ENCODE measurements at places on chromosomes 3 and 15.
A peak's percentile ranks its signal among the peaks of the same experiment; 100 is the strongest.

GRCh38 chr3:111712294-111713167 lies 117.4 kb upstream of the ZBED2 start:
- peak; percentile 25 for DNase-seq

DNA sequence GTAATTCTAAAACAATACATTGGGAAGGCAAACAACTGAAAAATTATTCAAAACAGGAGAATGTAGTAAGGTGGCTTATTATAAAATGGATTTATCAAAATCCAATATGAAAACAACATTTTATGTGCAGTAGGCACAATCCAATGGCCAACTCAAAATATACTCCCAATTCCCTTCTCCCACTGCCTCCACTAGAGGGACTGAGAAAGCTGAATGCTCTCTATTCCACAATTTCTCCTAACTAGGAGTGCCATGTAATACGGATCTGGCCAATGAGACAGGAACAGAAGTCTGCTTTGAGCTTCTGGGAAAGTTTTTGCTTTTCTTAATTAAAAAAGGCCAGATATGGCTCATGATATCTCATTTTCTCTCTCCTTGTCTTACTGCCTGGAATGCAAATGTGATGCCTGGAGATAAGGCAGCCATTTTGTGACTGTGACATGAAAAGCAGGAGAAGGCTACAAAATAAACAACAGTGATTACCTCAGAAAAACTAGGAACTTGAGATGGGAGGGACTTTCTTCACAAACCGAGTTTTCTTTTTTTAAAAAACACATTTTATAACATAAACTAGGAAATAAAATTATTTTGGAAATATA lies 18.8 kb upstream of the VGLL4 start:
- DNase-seq = no peak

- no peak for DNase-seq
Observed at GRCh38 chr3:53862241-53862640, 15.9 kb downstream of the IL17RB start.

- DNase-seq = no peak
Observed at GRCh38 chr15:89043031-89044002, 44.9 kb upstream of the ABHD2 start.

- no peak for DNase-seq
Observed at GRCh38 chr15:88497109-88497765, 29.7 kb downstream of the MRPS11 start.

DNA sequence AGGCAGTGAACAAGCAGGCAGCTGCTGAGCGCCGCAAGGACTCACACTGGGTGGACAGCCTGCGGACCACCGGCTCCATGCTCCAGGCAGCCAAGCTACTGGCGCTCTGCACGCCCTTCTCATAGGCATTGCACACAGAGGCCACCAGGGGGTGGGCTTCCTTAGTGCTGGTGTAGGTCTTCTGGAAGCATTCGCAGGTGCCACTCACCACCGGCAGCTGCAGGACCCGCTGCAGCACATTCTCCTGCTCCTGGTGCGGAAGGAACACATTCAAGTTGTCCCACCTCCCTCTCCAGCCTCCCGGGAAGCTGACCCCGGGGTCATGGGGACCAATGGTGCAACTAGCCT lies 6.0 kb downstream of the PLIN1 start:
- no peak for DNase-seq

GRCh38 chr15:58459560-58459959 lies 27.8 kb downstream of the LIPC start:
- no peak for DNase-seq

- DNase-seq = no peak
Observed at GRCh38 chr3:158747417-158747816, 15.2 kb upstream of the RARRES1 start.

GRCh38 chr3:188153437-188154013 lies 432 bp upstream of the LPP start:
- peak; percentile 50 for DNase-seq

GRCh38 chr15:101115393-101115785 lies 136.5 kb downstream of the CHSY1 start:
- no peak for DNase-seq

DNA sequence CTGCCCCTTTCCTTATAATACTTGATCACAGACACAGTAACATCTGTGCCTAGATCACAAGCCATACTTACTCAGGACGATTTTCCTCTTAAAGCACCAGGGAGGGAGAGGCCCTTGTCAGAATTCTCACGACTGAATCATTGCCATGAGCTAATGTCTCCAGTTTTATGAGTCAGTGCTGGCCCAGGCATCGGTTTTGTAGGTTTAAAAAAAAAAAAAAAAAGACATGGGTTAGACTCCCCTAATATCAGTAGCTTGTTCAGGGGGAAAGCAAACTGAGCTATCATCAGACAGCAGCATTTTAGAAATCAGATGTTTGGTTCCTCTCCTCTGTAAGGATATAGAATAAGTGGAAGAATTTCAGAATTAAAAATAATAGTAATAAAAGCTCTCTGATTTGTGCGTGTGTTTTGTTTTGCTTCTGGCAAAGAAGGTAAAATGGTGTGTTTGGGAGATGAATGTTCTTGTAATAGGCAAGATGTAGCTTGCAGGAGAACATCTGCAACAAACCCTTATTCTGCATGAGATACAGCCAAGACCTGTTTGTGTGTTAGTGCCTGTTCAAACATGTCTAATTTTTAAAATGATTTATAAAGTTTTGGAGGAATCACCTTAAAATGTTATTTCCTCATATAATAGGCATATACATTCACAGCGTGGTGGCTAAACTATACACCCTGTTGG lies 193.6 kb downstream of the TP63 start:
- no peak for DNase-seq

GRCh38 chr3:117079997-117080396 lies 370.4 kb downstream of the TUSC7 start:
- no peak for DNase-seq

- DNase-seq = no peak
Observed at GRCh38 chr3:134039161-134039862, 9.6 kb upstream of the SLCO2A1 start.

DNA sequence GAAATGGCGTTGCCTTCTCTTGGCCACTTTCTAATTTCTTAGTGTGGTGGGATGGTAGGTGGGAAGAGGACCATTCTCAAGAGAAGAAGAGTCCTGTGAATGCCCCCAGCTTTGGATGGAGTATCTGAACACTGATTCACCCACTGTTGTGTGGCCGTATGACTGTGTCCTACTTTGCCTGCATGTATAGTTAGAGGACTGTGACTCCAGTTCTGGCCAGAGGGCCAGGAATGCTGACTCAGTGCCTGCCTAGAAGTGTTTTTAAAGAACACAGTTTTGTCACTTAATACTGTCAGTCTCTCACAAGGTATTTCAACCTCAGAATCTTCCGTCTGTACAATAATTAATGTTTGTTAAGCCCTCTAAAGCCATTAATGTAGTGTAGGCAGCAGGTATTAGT lies 2.1 kb downstream of the SEC61A1 start:
- no peak for DNase-seq

DNA sequence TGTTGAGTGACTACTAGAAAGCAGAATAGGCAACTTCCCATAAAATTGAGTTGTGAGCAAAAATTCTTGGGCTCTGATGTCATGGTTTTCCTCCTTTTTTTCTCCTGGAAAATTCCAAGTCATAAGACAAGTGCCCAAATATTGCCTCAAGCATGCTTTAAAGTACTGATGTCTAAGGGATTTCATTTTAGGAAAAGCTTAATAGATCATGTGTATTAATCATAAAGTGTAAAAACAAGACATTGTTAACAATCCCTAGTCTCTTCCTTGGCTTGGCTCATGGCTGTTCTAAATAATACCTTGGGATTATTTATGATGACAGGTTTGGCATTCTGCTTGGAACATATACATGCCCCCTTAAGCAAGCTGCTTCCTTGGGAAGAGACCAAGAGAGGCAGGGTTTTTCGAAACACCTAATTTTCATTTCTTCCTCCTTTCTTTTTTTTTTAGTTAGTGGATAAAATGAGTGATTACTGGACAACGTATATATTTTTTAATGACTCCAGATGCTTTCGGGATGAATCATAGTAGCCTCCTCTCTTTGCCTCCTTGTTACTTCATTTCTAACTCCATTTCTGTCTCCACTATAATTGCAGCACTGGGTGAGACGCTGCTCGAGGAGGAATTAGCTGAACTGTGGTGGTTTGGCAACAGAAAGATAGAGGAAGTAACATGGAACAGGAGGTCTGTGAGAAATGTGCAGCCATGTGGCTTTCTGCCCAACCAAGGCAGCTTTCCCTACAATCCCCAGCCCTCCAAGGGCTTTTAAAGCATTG lies 104.9 kb downstream of the TPRG1 start:
- no peak for DNase-seq

GRCh38 chr3:126753191-126754160 lies 49.4 kb downstream of the CHCHD6 start:
- DNase-seq = no peak

DNA sequence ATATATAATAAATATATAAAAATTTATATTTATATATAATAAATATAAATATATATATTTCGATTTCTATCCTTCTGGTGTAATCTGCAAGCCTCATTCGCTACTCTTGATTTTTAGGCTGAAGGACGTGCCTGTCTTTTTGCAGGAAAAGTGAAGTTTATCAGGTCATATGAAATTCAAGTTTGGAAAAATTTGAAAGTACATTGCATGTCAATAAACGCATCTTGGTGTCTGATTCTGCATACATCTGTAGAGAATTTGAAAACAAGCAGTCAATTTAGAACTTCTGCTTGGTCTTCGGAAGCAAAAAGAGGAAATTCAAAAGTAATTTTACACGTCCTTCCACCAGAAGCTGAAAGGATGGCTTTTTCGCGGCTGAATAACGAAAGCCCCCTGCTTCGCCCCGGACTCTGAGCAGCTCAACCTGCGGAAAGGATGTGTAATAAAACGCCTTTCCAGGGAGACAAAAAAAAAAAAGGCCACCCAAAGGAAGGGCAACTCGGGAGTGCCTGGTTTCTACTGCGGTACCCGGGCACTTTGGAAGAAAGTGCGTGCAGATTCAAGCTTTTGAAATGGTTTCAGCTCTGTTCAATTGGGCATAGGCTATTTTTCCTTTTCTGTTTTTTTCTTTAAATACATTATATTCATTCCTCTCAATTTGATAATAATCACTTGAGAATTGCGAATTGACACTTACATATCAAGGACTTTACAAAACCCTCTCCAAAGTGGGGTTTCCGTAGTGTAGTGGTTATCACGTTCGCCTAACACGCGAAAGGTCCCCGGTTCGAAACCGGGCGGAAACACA lies 1.5 kb upstream of the MYNN start:
- DNase-seq = peak; percentile 57

- DNase-seq = no peak
Observed at GRCh38 chr15:95458721-95459120, 871.8 kb upstream of the NR2F2 start.

DNA sequence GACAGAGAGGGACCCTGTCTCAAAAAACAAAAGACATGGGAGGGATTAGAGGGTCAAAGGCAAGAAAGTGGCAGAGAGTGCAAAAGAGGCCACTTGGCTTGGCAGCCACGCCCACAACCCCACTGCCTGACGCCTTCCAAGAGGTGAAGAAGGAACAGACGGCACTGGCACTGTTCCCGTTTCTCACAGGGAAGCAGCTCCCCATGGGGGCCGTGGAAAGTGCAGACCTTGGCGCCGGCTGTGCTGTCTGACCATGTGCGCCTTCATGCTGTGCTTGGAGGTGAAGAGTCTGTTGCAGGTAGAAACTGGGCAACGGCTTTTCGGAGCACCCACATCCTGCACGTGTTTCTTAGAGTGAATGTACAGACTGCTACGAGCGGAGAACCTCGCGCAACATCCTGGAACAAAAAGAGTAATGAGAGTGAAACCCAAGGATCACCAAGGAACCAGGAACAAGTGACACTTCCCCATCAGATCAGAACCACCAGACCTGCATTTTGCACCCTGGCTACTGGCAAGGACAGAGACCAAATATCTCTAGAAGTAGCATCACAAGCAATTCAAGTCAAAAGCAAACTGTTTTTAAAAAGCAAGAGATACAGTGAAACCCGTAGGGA lies 9.7 kb downstream of the ZXDC start:
- no peak for DNase-seq

GRCh38 chr3:120472121-120472844 lies 21.5 kb upstream of the FSTL1 start:
- DNase-seq = no peak

DNA sequence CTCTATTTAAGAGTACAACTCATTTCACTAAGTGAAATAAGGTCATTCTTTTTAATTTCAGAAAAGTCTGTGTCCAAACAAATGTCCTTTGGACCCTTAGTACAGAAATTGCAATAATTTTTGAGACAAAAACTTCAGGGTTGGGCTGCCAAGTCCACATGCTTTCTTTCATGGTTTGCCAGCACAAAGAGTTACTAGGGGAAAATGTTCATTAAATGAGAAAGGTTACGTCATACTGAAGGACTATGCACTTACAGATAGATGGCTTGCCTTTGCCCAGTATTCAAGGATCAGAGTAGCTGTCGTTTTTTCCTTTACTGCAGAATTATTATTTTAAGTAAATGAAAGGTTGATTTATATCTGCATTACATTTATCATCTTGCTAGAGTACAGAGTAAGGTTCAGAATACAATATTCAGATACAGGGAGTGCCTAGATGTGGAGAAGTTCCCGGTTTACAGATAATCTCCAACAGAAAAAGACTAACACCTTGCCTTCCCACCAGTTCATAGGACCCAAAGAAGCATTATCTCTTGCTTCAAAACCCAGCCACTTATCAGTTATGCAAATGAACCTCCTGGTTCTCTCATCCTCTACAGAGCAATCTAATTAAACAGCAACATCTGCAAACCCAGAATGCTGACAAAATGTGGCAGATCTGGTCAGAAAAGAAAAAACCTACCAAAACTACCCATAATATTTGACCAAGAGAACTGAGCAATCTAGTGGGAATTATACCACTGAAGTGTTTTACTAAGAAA lies 179.3 kb downstream of the FRMD5 start:
- DNase-seq = no peak

GRCh38 chr15:34047893-34048775 lies 9.1 kb upstream of the AVEN start:
- no peak for DNase-seq

DNA sequence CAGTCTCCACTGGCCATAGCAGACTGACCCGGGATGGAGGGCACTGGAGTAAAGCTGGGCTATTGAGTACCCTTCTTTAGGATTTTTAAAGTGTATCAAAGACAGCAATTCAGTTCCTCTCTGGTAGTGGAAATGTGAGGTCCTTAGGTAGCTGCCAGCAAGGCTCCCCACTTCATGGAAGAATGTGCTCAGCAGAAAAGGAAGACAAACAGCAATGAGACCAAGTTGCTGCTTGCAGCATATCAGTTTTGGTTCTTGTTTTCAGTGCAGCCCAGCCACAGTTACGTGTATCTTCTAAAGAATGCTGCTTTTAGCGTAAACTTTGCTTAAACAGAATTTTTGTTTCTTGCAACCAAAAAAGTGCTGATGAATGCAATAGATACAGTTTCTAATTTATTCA lies 374.0 kb upstream of the CBLB start:
- no peak for DNase-seq

DNA sequence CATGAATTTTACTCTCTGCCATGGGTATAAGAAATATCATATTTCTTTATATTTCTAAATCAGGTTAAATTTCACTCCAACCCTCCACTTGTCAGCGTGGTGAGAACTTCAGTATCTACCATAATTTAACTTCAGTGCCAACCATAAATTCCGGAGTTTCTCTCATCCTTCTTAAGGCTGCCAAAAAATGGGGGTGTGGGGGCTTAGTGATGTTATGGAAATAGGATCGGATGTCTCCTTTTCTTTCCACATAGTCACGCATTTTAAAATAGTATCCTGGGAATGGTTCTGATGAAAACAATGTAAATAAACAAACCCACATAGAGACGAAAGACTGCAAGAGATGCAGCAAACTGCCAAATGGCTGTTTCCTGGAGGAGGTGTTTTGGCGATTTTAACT lies 12.9 kb upstream of the FAM3D start:
- no peak for DNase-seq

GRCh38 chr3:9117220-9117619 lies 132.2 kb downstream of the SRGAP3 start:
- no peak for DNase-seq
